ENCODE measurements at places on chromosomes 11 and 22.
A peak's percentile ranks its signal among the peaks of the same experiment; 100 is the strongest.

DNA sequence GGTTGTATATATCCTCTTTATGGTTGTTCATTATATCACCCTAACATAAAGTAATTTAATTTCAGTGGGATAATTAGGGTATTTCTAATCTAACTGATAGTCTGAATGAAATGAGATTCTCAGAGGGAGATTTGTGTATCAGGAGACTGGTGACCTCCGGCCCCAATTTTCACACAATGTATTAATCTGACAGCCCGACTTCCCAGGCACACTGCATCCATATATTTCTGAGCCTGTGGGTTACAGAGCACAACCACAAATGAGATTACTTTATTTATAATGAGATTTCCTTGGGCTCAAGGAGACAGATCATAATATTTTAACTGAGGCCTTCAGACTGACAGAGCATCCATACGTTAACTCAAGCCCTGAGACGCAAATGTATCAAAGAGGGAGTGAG, 125.9 kb downstream of the RCN1 start:
- H3K4me3 ChIP-seq = no peak overlapping the region
- no peak overlapping the region for H3K27ac ChIP-seq
- H3K4me1 ChIP-seq = no peaks in the 10 kb centered on the region
- no peaks in the 10 kb centered on the region for H3K27me3 ChIP-seq

DNA sequence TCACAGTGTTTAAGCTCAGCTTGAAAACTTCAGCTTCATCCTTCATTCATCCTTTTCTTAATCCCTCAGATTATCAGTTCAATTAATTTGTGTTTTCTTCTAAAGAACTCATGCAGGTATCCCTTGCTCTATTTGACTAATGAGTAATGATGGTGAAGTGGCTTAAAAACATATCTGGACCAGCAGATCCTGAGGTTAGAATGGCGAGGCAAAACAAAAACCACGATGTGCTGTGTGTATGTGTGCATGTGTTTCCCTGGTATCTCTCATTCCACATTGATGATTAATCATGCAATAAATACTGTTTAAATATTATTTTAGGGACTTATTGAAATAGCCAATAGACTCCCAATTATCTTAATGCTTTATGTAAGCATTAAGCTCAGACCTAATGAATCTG, 437.0 kb downstream of the DYNC2H1 start:
- no peaks in the 10 kb centered on the region for H3K36me3 ChIP-seq
- no peaks in the 10 kb centered on the region for H3K27me3 ChIP-seq
- no peak for DNase-seq
- H3K4me3 ChIP-seq = no peak overlapping the region
- H3K27ac ChIP-seq = no peak overlapping the region
- no peaks in the 10 kb centered on the region for H3K4me1 ChIP-seq

DNA sequence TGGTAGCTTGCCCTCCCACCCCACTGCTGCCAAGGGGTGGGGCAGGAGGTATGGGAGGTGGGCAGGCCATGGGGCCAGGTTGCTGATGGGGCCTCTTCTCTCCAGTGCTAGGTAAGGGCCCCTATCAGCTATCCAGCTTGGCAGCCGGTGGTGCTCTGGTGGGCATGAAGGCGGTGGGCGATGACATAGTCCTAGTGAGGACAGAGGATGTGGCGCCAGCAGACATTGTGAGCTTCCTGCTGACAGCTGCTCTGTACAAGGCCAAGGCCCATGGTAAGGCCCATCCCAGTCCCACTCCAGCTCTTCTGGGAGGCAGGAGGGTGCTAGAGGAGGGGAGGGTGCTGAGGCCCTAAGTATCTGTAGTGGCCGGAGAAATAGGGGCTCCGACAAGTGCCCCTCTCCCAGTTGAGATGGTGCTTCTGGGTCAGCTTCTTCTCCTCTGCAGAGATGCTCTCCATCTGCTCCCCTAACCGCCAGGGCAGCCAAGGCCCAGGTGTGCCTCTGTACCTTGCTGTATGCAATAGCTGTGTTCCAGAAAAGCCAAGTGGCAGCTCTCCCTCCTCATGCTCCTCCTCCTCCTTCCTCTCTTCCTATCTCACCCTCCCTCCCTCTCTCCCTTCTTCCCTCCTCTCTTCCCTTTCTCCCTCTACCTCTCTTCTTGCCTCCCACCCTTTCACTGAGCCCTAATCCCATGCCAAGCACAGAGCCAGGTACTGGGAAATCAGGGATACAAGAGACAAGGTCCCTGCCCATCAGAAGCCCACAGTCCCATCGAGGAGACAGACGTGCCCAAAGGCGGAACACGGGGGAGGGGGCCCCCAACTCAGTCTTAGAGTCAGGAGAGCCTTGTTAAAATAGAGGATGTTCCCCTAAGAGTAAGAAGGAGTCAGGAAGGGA, 55.3 kb downstream of the OTOG start:
- no peak for DNase-seq
- H3K36me3 ChIP-seq = no peaks in the 10 kb centered on the region
- no peak overlapping the region for H3K4me3 ChIP-seq
- H3K27ac ChIP-seq = no peak overlapping the region
- no peaks in the 10 kb centered on the region for H3K27me3 ChIP-seq

- no peaks in the 10 kb centered on the region for H3K27me3 ChIP-seq
- H3K4me1 ChIP-seq = peaks cover 56% of the 10 kb centered on the region
- no peaks in the 10 kb centered on the region for H3K36me3 ChIP-seq
- DNase-seq = peak; percentile 61
- H3K27ac ChIP-seq = peak overlapping the region; percentile 67
- no peak overlapping the region for H3K4me3 ChIP-seq
Observed at GRCh38 chr11:44243595-44244343, 66.2 kb downstream of the ALX4 start.

DNA sequence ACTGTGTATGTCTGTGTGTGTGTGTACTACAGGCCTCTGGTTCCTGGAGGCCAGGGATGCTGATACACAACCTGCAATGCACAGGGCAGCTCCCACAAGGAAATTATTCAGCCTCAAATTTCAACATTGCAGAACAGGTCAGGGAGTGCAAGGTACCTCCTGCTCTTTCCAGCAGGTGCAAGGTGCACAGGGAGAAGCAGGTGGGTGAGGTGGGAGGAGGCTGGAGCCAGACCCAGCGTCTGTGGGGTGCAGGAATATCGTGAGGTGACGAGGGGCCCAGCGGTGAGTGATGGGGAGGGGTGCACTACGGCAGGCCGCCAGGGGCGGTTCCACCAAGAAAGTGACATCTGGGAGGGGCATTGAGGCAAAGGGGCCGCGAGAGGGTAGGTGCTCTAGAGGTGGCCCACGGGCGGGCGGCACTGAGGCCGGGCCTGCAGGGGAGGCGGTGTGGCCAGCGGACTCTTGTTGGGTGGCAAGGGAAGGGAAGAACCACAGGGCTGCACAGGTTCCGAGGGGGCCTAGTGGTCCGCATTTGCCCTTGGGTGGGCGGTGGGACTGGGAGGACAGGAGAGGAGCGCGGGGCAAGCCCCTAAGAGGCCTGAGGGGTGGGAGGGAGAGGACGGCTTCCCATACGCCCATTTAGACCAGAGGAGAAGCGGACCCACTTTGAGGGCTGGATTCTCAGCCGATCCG, 21.6 kb downstream of the DGCR6L start:
- peak overlapping the region; percentile 30 for H3K4me3 ChIP-seq
- DNase-seq = no peak
- H3K27ac ChIP-seq = peak overlapping the region; percentile 55
- no peaks in the 10 kb centered on the region for H3K36me3 ChIP-seq
- no peaks in the 10 kb centered on the region for H3K27me3 ChIP-seq
- no peaks in the 10 kb centered on the region for H3K4me1 ChIP-seq

GRCh38 chr22:35177811-35178210, 79.5 kb upstream of the HMGXB4 start:
- no peaks in the 10 kb centered on the region for H3K36me3 ChIP-seq
- H3K4me3 ChIP-seq = no peak overlapping the region
- H3K4me1 ChIP-seq = no peaks in the 10 kb centered on the region
- H3K27ac ChIP-seq = no peak overlapping the region
- H3K27me3 ChIP-seq = no peaks in the 10 kb centered on the region

DNA sequence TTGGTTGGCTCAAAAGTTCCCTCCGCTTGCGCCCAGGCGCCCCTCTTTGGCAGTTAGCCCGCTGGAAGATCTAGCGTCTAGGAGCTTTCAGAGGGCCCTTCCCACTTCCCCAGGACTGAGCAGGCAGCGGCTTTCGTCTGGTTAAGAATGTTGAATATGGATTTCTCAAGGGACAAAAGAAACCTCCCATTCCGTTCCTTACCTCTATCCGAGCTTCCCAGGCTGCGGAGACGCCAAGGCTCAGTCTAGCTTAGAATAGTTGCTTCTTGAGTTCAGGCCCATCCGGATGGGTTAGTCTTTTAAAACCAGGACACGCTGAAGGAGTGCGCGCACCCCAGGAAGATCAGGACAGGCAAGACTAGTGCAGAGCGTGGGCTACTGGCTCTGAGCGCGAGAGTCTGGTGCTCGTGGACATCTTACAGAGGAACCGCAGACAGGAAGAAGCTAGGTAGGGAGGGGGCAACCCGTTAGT, 1.6 kb downstream of the NELL1 start:
- no peaks in the 10 kb centered on the region for H3K27me3 ChIP-seq
- H3K27ac ChIP-seq = no peak overlapping the region
- no peak for DNase-seq

GRCh38 chr22:30822216-30823014, 127.7 kb downstream of the OSBP2 start:
- no peaks in the 10 kb centered on the region for H3K36me3 ChIP-seq
- H3K4me1 ChIP-seq = peaks cover 9% of the 10 kb centered on the region
- no peak for DNase-seq
- peaks cover 12% of the 10 kb centered on the region for H3K27me3 ChIP-seq

DNA sequence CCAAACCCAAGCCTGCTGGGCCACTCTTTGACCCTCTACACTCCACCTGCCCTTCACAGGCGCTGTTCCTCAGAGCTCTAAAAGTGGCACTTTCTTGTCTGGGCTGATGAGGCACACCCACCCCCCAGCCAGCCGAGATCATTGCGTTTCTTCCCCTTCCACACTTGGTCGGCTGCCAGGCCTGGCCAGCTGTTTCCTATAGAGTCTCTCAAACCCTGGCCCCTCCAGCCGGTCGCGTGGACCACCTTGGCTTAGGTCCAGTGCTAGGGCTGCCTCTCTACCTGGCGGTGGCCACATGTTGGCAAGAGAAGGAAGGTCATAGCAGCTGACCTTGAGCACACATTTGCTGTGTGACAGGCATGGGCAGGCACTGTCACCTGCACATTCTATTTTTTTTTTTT, 60.6 kb downstream of the PPP6R2 start:
- H3K36me3 ChIP-seq = peaks cover 11% of the 10 kb centered on the region
- H3K27ac ChIP-seq = peak overlapping the region; percentile 66
- peaks cover 24% of the 10 kb centered on the region for H3K4me1 ChIP-seq
- peak; percentile 61 for DNase-seq

DNA sequence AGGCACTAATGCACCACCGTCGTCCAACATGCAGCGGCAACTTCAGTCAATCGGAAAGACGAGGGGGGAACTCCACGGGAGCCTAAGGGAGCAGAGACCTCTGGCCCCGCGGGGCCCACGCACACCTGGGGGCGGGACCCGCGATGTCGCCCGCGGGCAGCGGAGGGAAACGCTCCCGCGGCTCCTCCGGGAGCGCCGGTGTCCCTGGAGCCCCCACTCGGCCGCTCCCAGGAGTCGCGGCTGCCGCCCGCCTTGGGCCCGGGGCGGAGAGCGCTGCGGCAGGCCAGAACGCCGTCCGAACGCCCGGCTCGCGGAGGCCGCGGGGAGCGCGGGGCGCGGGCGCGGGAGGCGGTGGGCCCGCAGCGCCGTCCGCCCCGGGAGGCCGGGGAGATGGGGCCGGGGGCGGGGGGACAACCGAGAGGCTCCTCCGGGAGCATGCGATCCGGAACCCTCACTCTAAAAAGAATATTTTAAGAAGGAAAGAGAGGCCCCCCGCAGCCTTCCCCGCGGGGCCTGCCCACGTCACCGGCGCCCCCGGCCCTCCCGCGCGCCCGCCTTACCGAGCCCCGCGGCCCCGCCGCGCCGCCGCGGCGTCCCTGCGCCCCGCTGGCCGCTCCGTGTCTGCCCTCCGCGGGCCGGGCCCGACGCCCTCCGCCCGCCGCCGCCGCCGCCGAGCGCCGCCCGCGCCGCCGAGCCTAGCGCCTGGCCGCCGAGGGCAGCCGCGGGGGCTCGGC, 86.6 kb upstream of the ARHGAP32 start:
- DNase-seq = peak; percentile 19
- H3K36me3 ChIP-seq = no peaks in the 10 kb centered on the region
- no peaks in the 10 kb centered on the region for H3K27me3 ChIP-seq
- H3K4me1 ChIP-seq = peaks cover 32% of the 10 kb centered on the region
- H3K4me3 ChIP-seq = peak overlapping the region; percentile 48

GRCh38 chr22:38657045-38657909, 839 bp downstream of the CBY1 start:
- H3K4me3 ChIP-seq = peak overlapping the region; percentile 77
- no peaks in the 10 kb centered on the region for H3K27me3 ChIP-seq
- peaks cover 9% of the 10 kb centered on the region for H3K4me1 ChIP-seq
- peaks cover 3% of the 10 kb centered on the region for H3K36me3 ChIP-seq
- DNase-seq = peak; percentile 14
- H3K27ac ChIP-seq = peak overlapping the region; percentile 87

DNA sequence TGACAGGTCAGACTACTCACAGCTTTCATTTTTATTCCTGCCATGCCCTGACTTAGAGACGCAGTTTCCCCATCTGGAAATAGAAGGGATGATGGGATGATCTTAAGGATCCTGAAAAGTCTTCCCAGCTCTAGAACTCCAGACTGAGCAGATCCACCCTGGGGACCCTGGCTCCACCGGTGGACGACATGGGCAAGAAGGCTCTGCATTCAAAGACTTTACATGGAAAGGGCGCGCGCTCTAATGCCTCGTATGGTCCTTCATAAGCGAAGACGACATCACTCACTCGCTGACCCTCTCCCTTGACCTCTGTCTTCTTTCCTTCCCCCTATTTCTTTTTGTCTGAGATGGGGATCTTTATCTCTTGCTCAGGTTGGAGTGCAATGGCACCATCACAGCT, 24.4 kb upstream of the PHF21B start:
- H3K36me3 ChIP-seq = no peaks in the 10 kb centered on the region
- no peaks in the 10 kb centered on the region for H3K27me3 ChIP-seq
- DNase-seq = no peak
- no peak overlapping the region for H3K27ac ChIP-seq
- H3K4me1 ChIP-seq = no peaks in the 10 kb centered on the region

DNA sequence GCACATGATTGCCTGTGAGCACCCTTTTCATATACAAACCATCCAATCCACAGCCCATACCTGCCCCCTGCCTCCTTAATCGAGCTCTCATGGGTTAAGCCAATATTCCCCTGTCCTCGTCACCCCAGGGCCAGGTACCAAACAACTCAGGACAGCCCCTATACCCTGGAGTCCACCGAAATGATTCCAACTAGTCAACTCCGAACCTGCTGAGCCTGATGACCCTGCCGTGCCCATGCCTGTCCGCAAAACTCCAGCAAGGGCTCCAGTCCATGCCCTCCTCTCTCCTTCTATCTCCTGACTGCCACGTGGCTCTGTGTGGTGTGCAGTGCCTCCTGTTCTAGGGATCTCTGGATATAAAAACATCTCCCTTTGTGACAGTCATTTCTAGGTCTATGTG, 35.5 kb upstream of the SYT13 start:
- H3K4me3 ChIP-seq = no peak overlapping the region
- no peak for DNase-seq
- H3K36me3 ChIP-seq = no peaks in the 10 kb centered on the region
- H3K27ac ChIP-seq = no peak overlapping the region
- no peaks in the 10 kb centered on the region for H3K27me3 ChIP-seq
- no peaks in the 10 kb centered on the region for H3K4me1 ChIP-seq

GRCh38 chr22:39456522-39457197, at the start of gene MGAT3:
Gene MGAT3, plus strand, starts transcription at chr22:39457012. Its CDS starts 30,336 bp downstream, at chr22:39487348.
- no peaks in the 10 kb centered on the region for H3K36me3 ChIP-seq
- peak within 1 kb of the TSS; percentile 12 for H3K27ac ChIP-seq
- H3K4me1 ChIP-seq = no peaks in the 10 kb centered on the region
- no peak within 1 kb of the TSS for H3K4me3 ChIP-seq
- no peaks in the 10 kb centered on the region for H3K27me3 ChIP-seq
- no peak for DNase-seq

Data from thyroid gland (tissue), 4 donors.